ENCODE measurements at places on chromosomes 2 and 18. TPM values are rescaled to one million over a fixed set of nuclear protein-coding genes. Genes with fewer than 3 reads are reported as not detected.

GRCh38 chr2:191569025-191569424, 108.9 kb upstream of the NABP1 start:
- H3K36me3 ChIP-seq = no peaks in the 10 kb centered on the region
- DNase-seq = no peak
- no peak overlapping the region for H3K27ac ChIP-seq
- peaks cover 67% of the 10 kb centered on the region for H3K27me3 ChIP-seq

- no peaks in the 10 kb centered on the region for H3K36me3 ChIP-seq
- H3K27ac ChIP-seq = no peak overlapping the region
- peaks cover 1% of the 10 kb centered on the region for H3K4me1 ChIP-seq
Observed at GRCh38 chr18:79533591-79533990, 137.9 kb downstream of the NFATC1 start.

DNA sequence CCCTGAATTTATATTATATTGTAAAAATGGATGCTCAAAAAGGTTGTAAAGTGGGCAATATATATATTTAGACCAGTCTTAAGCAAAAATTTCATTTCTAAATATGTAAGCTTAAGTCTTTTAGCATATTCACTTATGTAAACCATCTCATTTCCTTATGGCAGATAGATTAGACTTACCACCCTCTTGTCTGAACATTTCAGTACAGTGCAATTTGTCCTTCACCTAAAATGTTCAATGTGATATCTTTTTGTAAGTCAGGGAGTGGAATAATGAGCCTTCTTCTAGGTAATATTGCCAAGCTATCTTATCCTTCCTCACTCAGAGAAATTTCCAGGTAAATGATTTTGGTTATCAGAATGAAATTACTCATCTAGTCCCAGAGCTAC, 92.3 kb downstream of the KLF7 start:
- peak overlapping the region; percentile 48 for H3K4me3 ChIP-seq
- no peaks in the 10 kb centered on the region for H3K36me3 ChIP-seq
- no peak for DNase-seq
- H3K4me1 ChIP-seq = peaks cover 20% of the 10 kb centered on the region

DNA sequence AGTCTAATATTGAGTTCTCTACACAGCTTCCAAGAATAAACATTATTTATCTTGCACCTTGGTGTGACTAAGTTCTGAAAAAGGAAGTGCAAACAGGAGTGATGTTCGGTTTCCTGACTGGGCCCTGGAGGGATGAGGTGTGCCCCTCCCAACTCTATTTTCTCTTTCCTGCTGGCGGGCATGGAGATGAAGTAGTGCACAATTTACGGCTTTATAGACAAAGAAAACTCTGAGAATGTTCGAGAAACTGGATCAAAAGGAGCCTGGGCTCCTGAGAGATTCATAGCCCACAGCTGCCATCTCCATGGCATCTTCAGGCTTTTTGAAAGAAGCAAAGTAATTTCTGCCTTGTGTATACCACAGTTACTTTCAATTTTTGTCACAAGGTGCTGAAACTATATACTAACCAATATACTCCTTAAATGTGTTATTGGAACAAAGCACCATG, 22.3 kb downstream of the LRATD1 start:
- peaks cover 11% of the 10 kb centered on the region for H3K4me1 ChIP-seq
- H3K36me3 ChIP-seq = no peaks in the 10 kb centered on the region
- H3K27me3 ChIP-seq = no peaks in the 10 kb centered on the region
- no peak overlapping the region for H3K4me3 ChIP-seq

DNA sequence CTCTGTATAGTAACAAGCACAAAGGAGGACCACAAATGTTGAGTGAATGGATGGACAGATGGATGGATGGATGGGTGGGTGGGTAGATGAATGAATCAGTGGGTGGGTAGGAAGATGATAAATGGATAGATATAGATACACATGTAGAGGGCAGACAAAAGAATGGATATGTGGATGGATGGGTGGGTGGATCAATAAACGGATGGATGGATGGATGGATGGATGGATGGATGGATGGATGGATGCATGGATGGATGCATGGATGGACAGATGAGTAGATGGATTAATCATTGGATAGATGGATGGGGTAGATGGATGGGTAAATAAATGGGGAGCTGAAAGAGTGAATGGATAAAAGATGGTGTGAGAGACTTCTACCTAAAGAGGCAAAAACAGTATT, 92.3 kb upstream of the GPR45 start:
- peaks cover 8% of the 10 kb centered on the region for H3K4me1 ChIP-seq
- H3K36me3 ChIP-seq = peaks cover 4% of the 10 kb centered on the region
- peaks cover 49% of the 10 kb centered on the region for H3K27me3 ChIP-seq

The ANKMY1 gene
- 21.3 TPM for total RNA-seq

DNA sequence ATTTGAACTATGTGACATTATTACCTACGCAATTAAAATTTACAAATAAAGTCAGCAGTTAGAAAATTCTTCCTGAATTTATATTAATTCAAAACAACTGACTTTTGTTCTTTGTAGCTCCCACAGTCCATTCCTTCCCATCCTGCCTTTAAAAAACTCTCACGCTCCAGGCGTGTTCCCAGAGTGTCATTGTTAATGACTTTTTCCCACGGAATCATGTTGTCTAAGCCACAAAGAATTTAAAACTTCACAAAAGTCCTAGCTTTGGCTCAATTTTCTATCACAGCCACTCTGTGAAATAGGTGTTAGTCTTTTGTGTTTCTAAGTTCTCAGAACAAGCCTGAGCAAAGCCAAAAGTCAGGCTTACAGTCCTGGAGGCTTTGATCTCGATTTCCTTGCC, 26.5 kb downstream of the SLC1A4 start:
- H3K36me3 ChIP-seq = peaks cover 66% of the 10 kb centered on the region
- H3K4me1 ChIP-seq = peaks cover 15% of the 10 kb centered on the region
- H3K27ac ChIP-seq = no peak overlapping the region
- H3K4me3 ChIP-seq = no peak overlapping the region
- H3K27me3 ChIP-seq = no peaks in the 10 kb centered on the region

- H3K36me3 ChIP-seq = no peaks in the 10 kb centered on the region
- H3K27ac ChIP-seq = no peak overlapping the region
- no peak for DNase-seq
Observed at GRCh38 chr18:66511289-66511688, 92.6 kb downstream of the CDH19 start.

- peaks cover 2% of the 10 kb centered on the region for H3K36me3 ChIP-seq
- H3K4me3 ChIP-seq = no peak overlapping the region
- no peak overlapping the region for H3K27ac ChIP-seq
- peaks cover 15% of the 10 kb centered on the region for H3K4me1 ChIP-seq
Observed at GRCh38 chr2:181586569-181587081, 70.3 kb downstream of the CERKL start.

DNA sequence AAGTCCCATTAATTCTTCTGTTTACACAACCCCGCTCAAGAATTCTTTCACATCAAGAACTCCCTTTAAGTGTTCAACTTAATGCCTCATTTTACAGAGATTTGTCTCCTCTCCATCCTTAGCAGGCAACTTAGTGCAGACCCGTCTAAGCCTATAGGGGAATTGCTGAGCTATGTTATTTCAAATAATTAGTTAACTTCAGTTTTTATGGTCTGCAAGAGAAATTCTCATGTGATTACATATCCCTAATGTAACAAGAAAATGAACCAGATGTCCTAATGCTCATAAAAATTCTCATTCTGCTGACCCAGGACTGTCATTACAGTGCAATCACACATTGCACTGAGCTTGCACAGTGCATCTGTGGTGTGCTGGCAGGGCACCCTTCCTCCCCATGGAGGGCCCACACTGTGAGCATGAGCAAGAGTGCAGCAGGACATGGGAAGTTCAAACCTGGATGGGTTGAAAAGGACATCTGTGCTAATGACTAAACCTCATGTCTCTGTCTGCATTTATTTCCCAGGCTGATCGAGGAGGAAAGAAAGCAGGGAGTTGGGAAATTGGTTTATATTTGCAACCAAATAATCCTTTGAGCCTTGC, 97.1 kb downstream of the COL5A2 start:
- no peaks in the 10 kb centered on the region for H3K36me3 ChIP-seq
- no peak overlapping the region for H3K4me3 ChIP-seq
- no peaks in the 10 kb centered on the region for H3K4me1 ChIP-seq
- H3K27ac ChIP-seq = no peak overlapping the region
- no peak for DNase-seq

The SPRED2 gene
- 3.2 TPM for total RNA-seq

The REG3G gene
- total RNA-seq = not detected

The SLC30A3 gene
- 0.38 TPM for total RNA-seq

DNA sequence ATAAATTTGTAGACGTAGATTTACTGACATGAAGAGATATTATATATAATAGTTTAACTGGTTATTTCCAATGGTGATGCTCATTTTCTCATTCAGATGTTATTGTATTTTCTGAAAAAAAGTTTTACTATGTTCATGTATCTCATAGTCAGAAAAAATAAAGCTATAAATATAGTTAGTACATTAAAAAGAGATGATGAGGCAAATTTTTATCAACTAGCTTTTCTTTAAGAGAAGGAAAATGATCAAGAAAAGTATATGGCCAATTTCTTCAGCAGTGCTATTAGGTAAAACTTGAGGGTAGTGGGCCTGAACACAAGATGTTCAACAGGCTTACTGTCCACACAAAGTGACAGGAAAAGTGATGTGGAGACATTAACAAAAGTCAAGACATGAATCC, 11.7 kb downstream of the TTC21B start:
- DNase-seq = no peak
- no peaks in the 10 kb centered on the region for H3K27me3 ChIP-seq
- no peak overlapping the region for H3K27ac ChIP-seq
- H3K4me1 ChIP-seq = no peaks in the 10 kb centered on the region
- H3K4me3 ChIP-seq = no peak overlapping the region
- peaks cover 42% of the 10 kb centered on the region for H3K36me3 ChIP-seq

DNA sequence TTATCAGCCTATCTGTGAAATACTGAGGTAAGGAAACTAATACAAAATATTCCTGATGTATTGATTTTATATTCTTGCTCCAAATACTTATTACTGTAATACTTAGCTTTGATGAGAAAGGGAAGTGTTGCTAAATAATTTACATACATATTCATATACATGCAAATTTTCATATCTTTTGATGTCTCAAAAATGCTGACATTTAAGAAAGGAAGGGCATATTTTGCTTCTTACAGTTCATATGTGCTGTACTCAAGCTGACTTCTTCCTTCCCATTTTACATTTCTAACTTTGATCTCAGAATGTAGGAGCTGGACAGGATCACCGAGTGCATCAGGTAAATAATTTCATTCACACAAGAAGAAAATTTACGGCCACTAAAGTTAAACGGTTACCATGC, 399.2 kb upstream of the VWC2L start:
- DNase-seq = no peak
- H3K4me1 ChIP-seq = no peaks in the 10 kb centered on the region
- no peaks in the 10 kb centered on the region for H3K36me3 ChIP-seq
- H3K4me3 ChIP-seq = no peak overlapping the region
- H3K27me3 ChIP-seq = no peaks in the 10 kb centered on the region
- H3K27ac ChIP-seq = no peak overlapping the region

- H3K27ac ChIP-seq = peak overlapping the region; percentile 92
- no peak for DNase-seq
- H3K36me3 ChIP-seq = peaks cover 7% of the 10 kb centered on the region
- H3K4me3 ChIP-seq = peak overlapping the region; percentile 57
- H3K27me3 ChIP-seq = no peaks in the 10 kb centered on the region
Observed at GRCh38 chr2:64727013-64727767, 73.5 kb upstream of the SERTAD2 start.

The SCN2A gene
- 0.21 TPM for total RNA-seq

- no peaks in the 10 kb centered on the region for H3K36me3 ChIP-seq
- DNase-seq = no peak
- peaks cover 20% of the 10 kb centered on the region for H3K27me3 ChIP-seq
- H3K27ac ChIP-seq = no peak overlapping the region
- no peak overlapping the region for H3K4me3 ChIP-seq
Observed at GRCh38 chr18:21194871-21195771, 46.9 kb upstream of the GREB1L start.

The NR4A2 gene
- total RNA-seq = 14.8 TPM

The RBM45 gene
- total RNA-seq = 15.8 TPM

The HRH4 gene
- total RNA-seq = not detected

DNA sequence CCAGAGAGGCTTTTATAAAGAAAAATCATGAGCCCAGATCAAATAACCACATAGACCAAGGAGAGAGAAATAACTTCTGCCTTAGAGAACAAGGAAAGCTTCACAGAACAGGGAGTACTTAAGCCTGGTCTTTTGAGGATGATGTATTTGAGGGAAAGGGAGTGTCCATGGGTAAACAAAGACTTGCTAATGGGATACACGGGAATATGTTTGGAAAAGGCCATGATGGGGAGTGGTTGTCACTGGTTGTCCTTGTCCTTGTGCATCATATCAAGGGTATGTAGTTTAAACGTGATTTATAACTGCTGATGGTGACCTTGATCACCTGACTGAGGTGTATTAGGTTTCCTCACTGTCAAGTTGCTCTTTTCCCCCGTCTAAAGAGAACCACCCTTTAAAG, 169.9 kb downstream of the FAM210A start:
- no peaks in the 10 kb centered on the region for H3K27me3 ChIP-seq
- H3K36me3 ChIP-seq = no peaks in the 10 kb centered on the region
- peaks cover 22% of the 10 kb centered on the region for H3K4me1 ChIP-seq

DNA sequence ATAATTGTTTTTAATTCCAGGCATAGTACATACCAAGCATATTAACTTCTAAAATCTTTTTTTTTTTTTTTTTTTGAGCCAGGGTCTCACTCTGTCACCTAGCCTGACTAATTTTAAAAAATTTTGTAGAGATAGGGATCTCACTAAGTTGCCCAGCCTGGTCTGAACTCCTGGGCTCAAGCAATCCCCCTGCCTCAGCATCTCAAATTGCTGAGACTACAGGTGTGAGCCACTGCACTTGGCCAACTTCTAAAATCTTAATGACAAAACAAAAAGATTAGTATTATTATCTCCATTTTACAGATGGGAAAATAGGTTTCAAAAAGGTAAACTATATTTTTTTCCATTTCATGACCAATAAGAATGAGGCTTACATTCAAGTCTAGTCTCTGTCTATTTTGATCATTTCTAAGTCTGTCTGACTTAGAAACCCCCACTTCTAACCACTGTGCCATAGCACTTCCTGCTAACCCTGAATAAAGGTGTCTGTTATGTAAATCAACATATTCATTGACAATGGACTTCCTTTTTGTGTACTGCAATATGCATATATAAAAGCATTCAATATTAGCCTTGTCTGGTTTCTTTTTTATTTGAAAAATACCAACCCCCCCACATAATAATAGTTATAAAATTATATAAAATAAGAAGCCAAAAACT, 28.7 kb upstream of the ZEB2 start:
- no peaks in the 10 kb centered on the region for H3K36me3 ChIP-seq
- peaks cover 9% of the 10 kb centered on the region for H3K27me3 ChIP-seq
- peaks cover 20% of the 10 kb centered on the region for H3K4me1 ChIP-seq
- H3K27ac ChIP-seq = no peak overlapping the region
